AG08396 (cell line): ENCODE measurements at places on chromosomes 6 and 20.

DNA sequence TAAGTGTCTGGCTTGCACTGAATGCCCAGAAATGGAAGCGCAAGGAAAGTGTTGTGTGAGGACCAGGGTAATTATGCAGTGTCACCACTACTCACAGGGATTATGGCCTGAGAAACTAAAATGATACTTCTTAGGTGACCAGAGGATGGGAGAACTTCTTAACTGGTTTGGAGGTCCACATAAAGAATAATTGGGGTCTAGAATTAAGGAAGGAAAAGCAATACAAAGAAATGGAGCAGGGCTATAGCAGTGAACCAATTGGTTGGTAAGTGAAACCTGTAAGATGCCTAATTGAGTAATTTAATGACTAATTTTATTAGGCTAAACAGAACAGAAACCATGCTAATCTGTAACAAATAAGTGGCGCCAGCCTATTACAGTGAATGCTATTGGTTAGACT is 5.3 kb downstream of the TSPYL4 start:
- DNase-seq: no peak

DNA sequence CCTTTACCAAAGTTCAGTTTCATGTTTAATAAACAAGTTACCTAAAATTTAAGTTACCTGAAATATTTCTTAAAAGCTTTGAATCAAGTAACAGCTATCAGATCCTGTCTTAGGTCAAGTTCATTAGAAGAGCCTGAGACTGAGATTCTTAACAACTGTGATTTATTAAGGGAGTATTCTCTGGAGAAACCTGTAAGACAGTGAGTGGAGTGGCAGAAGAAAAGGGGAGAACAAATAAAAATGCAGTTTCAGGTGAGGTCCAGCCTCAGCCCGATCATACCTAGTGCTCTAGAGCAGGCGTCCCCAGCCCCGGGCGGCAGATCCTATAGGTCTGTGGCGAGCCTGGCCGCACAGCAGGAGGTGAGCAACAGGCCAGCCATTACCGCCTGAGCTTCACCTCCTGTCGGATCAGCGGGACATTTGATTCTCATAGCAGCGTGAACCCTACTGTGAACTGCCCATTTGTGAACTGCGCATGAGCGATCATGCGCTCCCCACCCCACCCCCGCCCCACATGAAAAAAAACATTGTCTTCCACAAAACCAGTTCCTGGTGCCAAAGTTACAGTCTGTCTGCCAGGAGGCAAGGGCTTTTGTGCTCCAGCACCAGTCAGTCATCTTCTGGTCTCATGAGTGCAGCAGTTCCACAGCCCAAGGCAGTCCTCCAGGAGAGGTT is 59.2 kb upstream of the ADGRB3 start:
- no peak for DNase-seq

DNA sequence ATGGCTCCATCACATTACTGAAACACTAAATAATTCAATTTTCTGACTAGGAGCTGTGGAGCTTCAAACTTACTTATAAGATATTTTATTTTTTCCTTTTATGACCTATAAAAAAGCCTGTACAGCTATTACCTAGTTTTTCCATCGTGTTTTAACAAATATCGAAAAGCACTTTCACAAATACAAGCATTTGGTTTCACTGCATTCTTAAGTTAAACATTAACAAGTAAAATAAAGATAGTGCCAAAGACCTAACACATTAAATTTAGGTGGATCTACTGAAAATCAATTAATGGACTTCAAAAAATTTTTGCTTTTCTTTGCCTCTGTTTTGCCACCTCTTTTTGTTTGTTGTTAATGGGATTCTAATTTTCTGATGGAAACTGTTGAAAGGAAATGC is 83.3 kb downstream of the EPM2A start:
- no peak for DNase-seq

DNA sequence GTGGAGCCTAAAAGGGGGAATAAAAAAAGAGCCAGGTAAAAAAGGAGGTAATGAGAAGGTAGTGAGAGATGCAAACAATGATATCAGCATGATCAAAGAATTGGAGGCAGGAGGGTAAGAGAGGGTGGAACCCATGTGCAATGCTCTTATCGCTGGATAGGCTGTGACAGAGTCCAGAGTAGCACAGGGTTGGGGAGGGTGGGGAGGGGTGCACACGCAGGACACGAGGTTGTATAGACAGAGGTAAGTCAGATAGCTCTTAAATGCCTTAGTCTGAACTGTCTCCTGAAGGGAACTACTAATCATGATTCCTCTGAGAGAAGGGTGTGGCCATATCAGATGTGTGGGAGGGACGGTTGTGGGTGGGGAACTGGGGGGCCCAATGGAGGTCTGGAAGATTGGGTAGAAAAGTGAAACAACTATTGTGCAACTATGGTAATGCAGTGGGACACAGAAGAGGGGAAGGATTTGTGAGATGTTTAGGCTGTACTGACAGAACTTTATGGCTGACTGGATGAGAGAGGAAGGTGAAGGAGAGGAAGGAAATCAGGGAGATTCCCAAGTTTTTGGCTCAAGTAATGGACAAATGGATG is 354.8 kb downstream of the BTBD9 start:
- no peak for DNase-seq

GRCh38 chr6:142121342-142121741 is 11.4 kb upstream of the GJE1 start:
- no peak for DNase-seq

GRCh38 chr20:40562031-40562430 is 127.0 kb downstream of the MAFB start:
- no peak for DNase-seq

DNA sequence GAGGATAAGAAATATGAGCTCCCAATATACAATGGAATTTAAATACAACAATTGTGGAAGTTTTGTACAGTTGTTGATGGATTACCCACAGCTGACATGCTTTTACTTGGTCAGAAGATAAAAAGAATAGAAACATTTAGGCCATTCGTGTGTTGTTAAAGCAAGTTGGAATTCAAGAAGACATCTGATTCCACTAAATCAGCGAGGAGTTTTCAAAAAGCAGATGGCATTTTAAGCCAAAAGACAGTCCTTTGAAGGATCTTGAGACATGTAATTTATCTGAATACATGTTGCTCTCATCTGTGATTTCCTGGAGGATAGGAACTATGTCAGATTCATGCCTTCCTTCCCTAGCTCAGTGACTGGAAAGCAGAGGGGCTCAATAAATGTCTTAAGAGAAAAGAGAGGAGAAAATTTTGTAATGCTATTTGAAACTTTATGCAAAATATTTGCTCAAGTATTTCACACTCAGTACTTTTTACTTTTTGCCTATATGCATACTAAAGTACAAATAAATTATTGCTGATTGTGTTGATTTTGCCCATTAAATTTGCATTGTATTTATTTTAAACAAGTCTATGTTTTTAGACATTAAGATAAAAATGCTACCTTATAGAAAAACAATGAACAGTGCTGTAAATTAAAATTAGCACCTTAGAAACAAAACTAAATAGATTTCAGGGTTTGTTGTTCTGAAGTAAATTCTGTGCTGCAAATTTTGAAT is 733.8 kb upstream of the FLRT3 start:
- DNase-seq: no peak

- no peak for DNase-seq
Measured at GRCh38 chr20:35618263-35619131, 2.9 kb downstream of the SPAG4 start.

GRCh38 chr6:69084746-69085335 is 449.8 kb downstream of the ADGRB3 start:
- DNase-seq: no peak

GRCh38 chr6:53424300-53424699 is 75.5 kb upstream of the ELOVL5 start:
- DNase-seq: no peak

DNA sequence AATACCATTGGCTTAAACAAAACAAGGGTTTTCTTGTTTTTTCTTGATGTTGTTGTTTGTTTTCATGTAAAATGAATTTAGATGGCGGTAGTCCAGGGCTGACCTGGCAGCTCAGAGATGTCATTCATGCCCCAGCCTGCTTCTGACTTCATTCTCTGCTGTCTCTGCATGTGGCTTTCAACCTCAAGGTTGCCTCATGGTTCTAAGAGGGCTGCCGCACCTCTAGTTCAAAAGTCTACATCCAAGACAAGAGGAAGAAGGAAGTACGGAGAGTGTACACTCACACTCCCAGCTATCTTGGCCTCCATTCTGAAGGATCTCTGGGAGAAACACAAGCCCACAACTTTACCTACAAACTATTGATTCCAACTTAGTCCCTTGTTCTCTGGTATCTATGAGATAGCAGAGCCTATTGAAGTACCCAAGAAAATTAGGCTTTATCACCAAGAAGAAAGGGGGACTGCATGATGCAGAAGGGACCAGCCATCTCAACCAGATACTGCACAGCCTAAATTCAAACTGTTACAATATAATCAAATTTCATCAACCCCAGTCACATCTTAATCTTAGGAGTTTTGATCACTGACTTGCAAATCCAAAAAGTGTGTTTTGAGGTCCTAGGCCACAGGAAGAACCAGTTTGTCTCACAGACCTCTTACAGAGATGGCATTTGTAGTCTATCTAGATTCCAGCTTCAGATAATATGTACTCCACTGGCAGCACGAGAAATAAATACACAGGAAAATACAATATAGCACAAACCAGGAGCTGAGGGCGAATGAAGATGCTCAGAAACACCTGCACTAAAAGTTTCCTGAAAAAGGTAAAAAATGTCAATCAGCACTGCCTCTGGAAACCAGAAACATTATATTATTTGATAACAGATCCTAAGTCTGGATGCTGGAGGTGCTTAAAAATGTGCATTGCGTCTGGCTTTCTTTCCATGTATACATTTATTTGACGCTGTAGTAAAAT is 866 bp upstream of the BTN3A3 start:
- no peak for DNase-seq

DNA sequence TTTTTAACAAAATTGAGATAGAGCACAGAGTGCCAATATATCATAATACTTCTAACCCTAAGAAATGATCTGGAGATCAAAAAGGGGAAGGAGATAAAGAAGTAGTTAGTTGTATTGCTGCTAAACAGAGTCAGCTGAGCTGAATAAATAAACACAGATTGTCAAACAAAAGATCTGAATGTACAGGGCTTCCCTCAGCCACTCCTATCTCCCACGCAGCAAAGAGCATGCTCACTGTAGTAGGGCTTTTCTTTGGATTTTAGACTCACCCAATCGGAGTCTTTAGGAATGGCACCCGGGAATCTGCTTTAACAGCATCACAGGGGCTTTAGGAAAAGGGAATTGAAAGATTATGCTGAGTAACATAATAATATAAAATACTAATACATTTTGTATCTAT is 222.2 kb upstream of the STXBP5 start:
- DNase-seq: no peak

GRCh38 chr6:45163952-45164766 is 164.0 kb upstream of the RUNX2 start:
- no peak for DNase-seq

GRCh38 chr20:53210931-53211330 is 238.8 kb downstream of the TSHZ2 start:
- no peak for DNase-seq

DNA sequence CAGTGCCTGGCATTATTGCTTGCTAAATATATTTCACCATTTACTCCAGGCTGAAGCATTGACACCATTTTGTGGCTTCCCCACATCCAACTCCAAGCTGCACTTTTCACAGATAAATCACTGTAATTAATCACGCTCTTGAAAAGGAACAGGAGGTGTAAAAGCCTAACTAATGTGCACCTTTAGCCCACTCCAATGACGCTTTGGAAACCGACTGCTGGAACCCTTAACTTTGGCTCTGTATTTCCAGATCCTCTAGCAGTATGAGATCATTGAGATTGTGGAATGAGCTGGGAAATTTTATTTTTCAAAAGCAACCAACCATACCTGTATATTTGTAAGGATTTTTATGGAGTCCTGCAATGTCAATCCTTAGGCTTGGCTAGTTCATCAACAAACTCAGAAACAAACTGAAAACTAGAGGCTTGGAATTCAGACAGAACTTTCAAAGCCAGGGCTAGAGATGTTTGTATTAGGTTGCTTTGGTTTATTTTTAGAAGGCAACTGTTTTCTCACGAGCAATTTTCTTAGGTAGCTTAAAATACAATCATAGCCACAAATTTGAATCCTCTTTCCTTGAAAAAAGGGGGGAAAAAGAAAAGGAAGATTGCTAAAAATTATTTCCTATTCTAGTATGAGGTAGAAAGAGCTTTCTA is 52.8 kb upstream of the UTRN start:
- no peak for DNase-seq

- DNase-seq: no peak
Measured at GRCh38 chr6:87669051-87669450, 33.0 kb downstream of the AKIRIN2 start.

DNA sequence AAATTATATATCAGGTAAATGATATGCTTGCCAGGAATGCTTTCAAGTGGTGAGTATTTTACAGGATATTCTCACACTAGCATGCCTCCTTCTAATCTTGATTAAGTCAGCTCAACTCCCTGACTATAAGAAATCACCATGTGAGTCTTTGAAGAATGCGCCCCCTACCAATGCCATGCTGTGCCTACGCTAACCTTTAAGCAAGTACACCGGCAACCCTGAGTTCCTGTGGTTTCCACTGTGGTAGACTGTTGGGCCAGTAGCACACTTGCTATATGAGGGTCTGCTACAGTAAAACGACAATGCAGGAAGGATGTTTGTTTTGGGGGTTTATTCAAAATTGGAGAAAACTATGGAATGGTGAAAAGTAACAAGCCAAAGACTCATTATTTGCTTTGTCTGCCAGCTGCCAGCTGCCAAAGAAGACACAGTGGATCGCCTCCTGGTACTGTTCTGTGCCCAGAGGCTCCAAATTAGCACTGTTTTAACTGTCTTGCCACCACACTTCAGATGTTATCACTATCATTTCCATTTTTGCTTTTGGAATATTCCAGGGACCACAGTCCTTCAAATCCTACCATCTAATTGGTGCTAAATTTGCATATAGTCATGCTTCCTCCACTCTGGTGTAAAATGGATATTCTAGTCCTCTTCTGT is 333.5 kb downstream of the RNGTT start:
- no peak for DNase-seq

- DNase-seq: no peak
Measured at GRCh38 chr6:70303034-70303525, at the start of gene COL9A1. COL9A1 (minus strand) TSS chr6:70303084; CDS start chr6:70302924, 160 bp downstream.

GRCh38 chr6:105041880-105042279 is 85.0 kb downstream of the LIN28B start:
- no peak for DNase-seq

GRCh38 chr6:38117281-38117680 is 297.8 kb downstream of the ZFAND3 start:
- peak; percentile 26 for DNase-seq

DNA sequence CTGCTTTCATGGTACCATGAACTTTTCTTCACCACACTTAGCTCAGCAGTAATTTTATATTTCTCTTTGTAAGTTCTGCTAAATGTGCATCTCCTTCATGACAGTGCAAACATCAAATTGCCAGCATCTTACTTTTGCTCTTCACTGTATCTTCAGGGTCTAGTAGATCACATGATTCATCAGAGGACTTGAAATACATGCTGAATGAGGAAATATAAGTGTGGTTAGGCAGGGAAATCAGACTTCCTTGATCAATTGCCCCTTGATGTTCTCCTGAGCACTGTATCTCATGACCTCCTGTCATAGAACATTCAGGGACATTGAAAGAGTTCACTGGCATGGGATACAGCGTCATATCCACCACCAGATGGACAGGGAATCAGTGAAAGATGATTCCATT is 25.3 kb upstream of the POLR1H start:
- DNase-seq: no peak
